Activated CD4-positive, alpha-beta T cell treated with anti-CD3 and anti-CD28 coated beads for 24 hours (primary cell): ENCODE measurements at places on chromosomes 13 and 19.

- DNase-seq = no peak
These were observed 15.6 kb downstream of the CLDN10 start for GRCh38 chr13:95568131-95568530.

GRCh38 chr19:15115762-15116615 lies 8.8 kb downstream of the SYDE1 start:
- no peak for DNase-seq

- DNase-seq = no peak
These were observed 11.1 kb downstream of the PDE4A start for GRCh38 chr19:10431254-10431942.

DNA sequence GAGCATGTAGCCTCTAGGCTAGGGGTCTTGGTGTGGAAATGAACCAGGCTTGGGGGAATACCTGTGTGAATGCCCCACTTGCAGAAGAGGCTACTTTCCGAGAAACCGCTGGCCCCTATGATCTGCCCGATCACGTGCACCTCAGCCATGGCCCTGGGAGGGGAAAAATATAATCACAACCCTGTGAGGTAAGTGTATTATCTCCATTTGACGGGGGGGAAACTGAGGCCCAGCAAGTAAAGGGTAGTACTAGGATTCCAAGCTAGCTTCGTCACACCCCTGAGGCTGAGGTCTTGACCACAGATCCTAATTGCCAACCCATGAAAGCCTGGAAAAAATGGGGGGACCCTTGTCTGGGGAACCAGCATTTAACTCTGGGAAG lies 587 bp downstream of the B9D2 start:
- no peak for DNase-seq

GRCh38 chr19:13408889-13409518 lies 97.3 kb downstream of the CACNA1A start:
- DNase-seq = no peak

GRCh38 chr19:46772170-46773017 lies 16.0 kb downstream of the SLC1A5 start:
- DNase-seq = no peak

DNA sequence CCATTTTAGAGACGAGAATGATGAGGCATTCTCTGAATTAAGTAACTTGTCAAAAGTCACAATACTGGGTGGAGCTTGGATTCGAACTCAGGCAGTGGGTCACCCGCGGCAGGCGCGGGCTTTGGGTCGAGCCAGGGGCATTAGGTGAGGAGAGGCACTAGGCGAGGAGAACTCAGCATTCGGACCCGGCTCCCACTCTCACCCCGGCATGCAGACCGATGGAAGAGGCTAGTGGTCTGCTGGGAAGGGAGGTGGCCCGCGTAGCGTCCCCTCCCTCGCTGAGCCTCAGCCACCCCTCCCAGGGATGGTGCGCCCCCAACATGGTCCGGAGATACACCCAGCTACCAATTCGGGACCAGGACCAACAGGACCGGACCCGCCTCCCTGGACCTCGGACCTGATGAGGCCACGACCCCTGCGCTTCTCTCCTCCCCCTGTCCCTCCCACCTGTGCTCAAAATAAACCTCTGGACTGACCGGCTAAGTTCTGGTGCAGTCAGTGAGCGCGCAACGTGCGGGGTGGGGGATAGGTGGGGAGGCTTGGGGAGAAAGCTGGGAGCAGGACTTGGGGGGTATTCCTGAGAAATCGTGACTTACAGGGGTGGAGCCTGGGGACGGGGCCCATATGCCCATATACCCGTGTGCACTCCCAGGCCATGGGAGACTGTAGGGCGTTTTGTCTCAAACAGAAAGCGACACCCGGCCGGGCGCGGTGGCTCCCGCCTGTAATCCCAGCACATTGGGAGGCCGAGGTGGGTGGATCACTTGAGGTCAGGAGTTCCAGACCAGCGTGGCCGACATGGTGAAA lies 1.3 kb upstream of the SNAPC2 start:
- DNase-seq = no peak

- DNase-seq = peak; percentile 19
These were observed 330.3 kb upstream of the MIR17HG start for GRCh38 chr13:91017031-91017668.

- no peak for DNase-seq
These were observed 17.6 kb upstream of the MIER2 start for GRCh38 chr19:362154-362553.
